ENCODE measurements at places on chromosomes 16 and 17.

DNA sequence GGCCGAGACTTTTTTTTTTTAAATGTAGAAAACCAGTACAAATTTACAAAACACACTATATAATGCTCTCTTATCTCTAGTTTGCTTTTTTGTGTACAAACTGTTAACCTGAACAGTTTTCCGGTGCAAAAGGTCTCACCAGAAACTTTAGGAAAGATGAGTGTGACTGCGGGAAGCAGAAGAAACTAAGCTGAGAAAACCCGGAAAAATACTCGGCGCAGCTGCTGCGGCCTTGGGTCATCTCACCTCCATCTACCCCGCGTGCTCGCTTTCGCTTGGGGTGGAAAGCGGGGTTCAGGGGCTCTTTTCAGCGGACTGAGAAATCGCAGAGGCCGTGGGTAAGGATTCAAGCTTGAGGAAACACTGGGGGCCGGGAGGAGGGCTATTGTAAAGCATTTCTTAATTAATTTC lies 1.8 kb downstream of the SALL1 start:
- no peak for DNase-seq

DNA sequence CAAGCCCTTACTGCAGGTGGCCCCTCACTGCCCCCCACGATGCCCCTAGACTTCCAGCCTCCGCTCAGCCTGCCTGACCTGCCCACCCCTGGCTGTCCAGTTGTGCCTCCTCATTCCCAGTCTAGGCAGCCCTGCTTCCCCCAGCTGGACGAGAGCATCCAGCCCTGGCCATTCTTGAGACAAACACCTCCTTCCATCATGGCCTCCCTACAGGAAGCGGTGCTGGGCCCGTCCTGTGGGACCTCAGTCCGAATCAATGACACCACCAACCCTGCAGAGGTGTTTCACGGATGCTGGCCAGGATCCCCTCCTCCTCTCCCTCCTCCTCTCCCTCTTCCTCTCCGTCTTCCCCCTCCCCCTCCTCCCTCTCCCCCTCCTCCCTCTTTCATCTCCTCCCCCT lies 28.3 kb downstream of the CCDC40 start:
- DNase-seq: no peak

DNA sequence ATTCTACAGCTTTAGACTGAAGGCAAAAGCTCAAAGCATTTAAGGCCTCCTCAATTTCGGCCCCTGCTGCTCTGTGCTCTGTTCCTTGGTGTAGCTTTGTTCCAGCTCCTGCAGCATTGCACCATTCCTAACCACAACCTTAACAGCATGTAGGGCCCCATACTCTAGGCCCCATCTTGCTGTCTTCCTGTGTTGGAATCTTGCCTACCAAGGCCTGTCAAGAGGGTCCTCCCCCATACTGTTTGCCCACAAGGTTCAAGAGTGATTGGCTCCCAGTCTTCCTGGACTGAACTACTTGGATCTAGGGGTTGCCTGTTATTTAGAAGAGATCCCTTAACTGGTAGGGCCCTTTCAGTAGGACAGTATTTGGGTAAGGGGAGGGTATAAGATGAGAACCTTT lies 26.8 kb downstream of the TRPV2 start:
- DNase-seq: no peak

GRCh38 chr16:81251871-81252270 lies 13.4 kb downstream of the BCO1 start:
- no peak for DNase-seq

DNA sequence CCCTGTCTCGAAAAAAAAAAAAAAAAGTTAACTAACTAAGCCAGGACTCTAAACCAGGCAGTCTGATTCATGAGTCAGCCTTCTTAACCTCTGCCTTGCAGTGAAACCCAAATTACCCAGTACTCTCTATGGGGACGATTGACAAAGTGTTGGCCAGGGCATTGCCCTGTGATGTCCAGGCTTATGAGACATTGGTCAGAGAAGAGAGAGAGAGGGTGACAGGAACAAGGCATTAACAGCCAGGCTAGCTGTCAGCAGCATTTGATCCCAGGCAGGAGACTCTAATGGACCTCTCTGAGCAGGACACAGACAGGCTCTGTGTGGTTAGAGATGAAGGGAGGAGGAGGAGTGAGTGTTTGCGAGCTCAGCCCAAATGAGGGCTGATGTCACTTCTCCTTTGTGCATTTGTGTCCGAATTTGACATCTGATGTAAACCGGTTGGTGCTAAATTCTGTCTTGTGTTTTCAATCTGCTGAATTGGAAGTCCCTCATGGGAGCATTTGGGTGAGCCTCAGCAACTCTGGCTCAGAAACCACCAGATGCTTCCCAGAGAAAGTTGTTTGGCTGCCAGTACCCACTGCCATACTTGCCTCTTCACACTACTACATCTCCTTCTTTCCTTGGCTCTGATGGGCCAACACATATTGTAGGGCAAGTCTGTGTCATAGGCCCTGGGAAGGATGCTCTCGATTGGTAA lies 4.3 kb upstream of the MYL4 start:
- peak; percentile 56 for DNase-seq

GRCh38 chr17:54968988-54969332 lies 395 bp downstream of the STXBP4 start:
- DNase-seq: no peak
